ENCODE measurements at places on chromosomes 5 and 9.

GRCh38 chr5:57307516-57307915, 133.7 kb downstream of the GPBP1 start:
- no peak for DNase-seq

DNA sequence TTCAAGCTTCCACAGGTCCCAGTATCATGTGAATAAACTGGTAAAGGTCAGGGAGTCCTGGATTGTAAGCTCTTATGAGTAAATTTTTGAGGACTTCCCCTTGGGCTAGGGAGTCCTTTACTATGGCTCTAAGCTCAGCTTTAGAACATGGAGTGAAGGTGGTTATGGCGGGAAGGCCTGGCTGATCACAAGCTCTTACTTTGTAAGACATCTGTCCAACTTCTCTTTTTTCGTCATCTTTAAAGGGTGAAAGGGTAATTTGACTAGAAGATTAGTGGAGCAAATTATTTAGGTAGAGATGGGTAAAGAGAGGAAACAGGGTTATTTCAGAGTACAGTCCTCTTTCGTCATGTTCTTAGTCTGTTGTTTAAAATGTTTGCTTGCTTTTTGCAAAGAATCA, 155.4 kb downstream of the AOPEP start:
- no peak for DNase-seq

DNA sequence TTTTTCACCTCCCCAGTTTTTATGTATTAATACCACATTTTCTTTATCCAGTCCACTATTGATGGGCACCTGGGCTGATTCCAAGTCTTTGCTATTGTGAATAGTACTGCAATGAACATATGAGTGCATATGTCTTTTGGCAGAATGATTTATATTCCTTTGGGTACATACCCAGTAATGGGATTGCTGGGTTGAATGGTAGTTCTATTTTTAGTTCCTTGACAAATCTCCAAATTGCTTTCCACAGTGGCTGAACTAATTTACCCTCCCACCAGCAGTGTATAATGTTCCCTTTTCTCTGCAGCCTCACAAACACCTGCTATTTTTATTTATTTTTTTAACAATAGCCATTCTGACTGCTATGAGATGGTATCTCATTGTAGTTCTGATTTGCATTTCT, 340.2 kb downstream of the ADAMTS6 start:
- no peak for DNase-seq

GRCh38 chr9:21801683-21802417, 586 bp upstream of the MTAP start:
- DNase-seq = no peak

DNA sequence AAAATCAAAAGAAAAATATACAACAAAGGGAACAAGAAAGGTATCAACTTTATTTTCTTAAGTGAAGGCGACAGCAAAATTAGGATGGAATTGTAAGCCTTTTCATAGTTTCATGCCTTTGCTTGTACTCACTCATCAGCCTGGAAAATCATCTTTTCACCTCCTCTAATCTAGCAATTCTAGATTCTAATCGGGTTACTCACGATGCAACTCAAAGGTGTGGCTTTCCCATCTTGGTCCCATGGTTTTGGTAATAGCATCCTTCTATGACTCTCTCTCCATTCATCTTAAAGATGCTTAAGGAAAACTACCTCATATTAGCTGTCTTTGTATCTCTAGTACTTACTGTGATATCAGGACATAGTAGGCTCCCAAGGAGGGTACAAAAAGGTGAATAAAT, 30.5 kb downstream of the DNAH5 start:
- no peak for DNase-seq

DNA sequence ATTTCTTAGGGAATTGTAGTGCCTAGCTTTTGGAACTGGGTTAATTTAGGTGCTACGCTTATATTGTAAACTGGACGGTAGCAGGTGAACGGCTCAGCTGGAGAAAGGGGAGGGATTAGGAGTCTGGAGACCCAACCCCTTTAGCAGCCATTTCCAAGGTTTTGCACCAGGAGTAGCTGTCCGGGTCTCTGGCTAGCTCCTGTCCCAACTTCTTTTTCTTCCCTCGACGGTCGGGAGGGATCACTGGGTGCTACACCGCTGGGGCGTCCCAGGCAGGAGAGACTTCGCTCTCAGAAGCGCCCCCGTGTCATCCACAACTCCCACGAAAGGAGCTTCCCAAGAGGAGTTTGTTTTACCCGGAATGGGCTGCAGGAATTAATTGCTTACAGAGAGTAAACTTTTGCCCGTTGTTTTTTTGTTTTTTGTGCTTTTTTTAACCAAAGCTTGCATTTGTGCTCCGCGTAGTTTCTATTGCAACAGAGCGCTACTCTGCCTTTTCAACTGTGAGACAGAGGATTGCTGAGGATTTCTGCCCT, 1640.9 kb upstream of the C9orf72 start:
- no peak for DNase-seq

GRCh38 chr5:137741718-137742117, 5.8 kb upstream of the KLHL3 start:
- no peak for DNase-seq

DNA sequence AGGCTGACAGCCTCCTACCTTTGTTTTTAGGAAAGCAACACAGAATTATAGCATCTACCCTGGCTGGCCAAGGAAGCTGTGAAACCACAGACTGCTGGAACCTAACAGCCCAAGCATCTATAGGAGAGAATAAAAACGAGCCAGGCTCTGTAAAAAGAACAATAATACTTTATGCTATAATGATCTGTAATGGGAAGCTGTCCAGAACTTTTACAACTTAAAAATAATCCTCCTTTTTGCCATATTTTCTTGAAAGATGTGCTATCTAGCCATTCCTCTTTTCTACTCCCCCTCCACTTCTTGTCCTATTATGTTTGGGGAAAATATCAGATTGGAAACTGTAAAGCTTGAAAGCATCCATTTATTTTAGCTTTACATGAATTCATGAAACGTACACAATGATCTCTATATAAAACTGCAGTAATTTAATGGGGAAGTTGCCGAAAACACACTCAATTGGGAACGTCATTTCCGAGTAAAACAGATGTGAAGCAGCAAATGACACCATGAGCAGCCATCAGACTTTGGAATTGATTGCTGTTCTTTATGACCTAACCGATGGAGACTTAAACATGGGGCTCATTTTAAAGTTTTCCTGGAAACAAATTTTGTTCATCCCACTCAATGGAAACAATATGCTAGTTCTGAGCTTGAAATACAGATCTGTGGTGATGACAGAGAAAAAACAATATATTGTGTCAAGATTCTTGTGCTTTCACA, 450.3 kb upstream of the CLINT1 start:
- DNase-seq = no peak

DNA sequence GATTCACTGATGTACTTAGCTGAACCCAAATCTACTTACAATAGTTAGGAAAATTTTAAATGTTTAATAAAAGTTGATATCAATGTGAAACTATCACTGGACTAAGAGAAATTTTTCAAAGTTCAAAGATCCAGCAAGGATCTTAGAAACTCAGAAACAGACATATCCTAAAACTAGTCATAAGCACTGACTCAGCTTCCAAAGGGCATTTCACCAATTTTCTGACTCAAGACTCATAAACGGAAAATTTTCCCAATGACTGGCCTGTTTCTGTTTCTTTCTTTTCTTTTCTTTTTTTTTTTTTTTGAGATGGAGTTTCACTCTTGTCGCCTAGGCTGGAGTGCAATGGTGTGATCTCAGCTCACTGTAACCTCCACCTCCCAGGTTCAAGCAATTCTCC, 66.6 kb downstream of the CDC14B start:
- no peak for DNase-seq

DNA sequence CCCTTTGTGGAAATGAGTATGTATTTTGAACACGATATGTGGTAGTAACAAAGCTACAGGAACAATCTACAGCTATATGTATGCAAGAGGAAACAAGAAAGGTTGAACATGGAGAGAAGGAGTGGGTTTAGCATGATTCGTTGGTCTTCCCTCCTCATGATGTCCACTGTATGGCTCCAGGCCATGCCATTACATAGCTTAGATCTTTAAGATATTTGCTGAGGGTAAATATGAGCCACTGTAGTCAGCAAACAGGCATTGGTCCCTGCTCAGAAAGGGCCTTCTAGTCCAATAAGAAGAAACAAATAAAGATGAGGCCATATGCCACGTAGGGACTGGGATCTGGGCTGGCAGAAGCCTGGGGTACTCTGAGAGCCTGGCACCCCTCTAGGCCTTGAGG, 543.2 kb upstream of the SGCD start:
- no peak for DNase-seq

DNA sequence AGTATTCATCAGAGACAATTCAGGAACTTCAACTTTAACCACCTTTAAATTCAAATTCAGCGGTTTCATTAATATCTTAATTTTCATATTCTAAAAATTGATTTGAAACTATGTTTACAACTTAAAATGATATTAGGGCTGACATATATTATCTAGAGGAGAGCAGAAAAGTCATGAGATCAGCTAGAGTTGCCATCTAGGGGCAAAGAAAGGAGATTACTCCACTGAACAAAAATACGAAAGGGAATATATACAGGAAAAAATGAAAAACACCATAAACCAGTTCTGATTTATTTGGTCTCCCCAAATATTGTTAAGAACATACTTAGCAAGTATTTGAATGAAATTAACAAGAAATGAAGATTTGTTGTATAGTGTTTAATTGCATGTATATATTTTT, 946.3 kb downstream of the DTWD2 start:
- DNase-seq = no peak

- DNase-seq = peak; percentile 20
Observed at GRCh38 chr5:53023969-53024368, 34.8 kb downstream of the ITGA2 start.

DNA sequence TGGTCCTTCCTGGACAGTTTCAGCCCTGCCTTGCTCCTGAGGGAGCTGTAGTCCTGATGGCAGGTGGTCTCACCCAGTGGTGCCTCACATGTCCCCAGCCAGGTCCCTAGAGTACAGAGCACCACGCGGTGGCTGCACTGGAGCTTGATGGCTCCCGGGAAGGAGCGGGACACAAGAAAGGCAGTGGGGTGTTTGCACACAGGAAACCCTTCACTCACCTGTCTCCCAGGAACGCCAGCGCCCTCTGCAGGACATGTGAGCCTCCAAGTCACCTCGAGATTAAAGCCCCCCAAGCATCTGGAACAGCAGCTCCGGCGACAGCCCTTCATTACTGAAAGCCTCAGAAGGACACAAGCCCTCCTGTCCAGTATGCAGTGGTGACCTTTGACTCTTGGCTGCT, 19.9 kb upstream of the TMEM250 start:
- DNase-seq = no peak

DNA sequence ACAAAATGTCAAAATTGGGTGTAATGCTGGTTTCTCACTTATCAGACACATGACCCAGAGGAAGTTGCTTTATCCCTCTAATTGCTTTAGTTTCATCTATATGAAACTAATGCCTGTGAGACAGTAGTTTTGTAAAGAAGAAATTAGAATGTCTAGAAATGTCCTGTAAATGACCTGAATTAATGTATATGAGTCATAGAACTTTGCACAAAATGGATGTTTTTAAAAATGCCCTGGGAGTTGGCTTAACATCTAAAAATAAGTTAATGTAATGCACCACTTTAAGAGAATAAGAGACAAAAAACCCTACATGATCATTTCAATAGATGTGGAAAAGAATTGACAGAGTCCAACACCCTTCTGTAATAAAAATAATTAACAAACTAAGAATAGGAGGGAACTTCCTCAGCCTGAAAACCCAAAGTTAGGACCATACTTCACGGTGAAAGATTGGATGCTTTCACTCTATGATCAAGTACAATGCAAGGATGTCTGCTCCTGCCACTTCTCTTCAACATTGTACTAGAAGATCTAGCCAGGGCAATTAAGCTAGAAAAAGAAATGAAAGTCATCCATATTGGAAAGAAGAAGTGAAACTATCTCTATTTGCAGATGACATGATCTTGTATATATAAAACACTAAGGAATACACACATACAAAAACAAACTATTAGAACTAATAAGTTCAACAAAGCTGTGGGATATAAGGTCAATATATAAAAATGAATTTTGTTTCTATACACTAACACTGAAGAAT, 117.9 kb downstream of the MELK start:
- no peak for DNase-seq

DNA sequence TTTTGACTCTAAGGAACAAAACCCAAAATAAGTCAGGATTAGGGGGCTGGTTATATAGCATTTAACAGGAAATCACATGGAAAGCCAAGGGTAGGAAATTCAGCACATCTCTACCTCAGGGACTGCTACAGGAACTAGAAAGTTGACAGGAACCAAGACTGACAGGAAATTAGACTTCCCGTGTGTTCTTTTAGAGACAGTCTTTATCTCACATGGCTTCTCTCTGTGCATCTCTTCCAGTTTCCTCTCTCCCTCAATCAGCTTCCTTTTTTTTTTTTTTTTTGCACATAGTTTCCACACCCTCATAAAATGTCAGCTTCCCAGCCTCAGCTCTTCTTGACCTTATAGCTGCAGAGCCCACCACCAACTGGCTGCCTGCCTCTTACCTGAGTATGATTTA, 4.8 kb downstream of the RECK start:
- no peak for DNase-seq

DNA sequence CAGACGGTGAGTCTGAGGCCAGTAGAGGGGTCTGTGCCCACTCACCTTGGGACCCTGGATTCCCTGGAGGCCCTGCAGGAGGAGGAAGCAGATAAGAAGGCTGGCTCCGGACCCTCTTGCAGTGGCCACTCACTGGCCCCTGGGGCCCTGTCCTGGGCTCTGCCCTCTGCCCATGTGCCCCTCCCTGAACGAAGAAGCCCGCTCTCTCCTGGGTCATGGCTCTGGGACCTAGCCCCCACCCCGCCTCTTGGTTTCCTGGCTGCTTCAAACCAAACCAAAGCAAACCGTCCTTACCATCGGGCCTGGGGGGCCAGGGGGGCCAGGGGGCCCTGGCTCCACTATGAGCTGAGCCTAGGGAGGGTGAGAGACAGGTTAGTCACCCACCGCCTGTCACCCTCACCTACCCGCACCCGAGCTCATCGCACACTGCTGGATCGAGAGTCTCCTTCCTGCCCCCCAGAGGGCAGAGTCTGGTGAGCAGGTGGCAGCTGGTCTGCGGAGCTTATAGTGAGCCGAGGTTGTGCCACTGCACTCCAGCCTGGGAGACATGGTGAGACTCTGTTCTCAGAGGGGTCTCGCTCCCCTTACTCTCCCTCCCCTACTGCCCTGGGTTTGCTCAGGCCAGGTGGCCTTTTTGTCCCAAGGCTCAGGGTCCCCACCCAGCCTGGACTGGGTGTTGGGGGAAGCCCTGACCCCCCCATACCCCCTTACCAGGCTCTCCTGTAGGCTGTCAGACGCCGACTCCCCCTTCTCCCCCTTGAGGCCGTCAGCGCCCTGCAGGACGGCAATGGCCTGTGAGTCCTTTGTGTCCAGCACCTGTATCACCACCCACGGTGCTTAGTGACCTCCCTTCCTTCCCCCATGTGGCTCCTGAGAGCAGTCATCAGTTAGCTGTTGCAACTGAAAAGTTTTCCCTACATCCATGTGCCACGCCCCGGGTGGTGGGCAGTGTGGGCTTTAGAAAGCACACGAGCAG, 15.2 kb upstream of the PHYKPL start:
- DNase-seq = no peak

DNA sequence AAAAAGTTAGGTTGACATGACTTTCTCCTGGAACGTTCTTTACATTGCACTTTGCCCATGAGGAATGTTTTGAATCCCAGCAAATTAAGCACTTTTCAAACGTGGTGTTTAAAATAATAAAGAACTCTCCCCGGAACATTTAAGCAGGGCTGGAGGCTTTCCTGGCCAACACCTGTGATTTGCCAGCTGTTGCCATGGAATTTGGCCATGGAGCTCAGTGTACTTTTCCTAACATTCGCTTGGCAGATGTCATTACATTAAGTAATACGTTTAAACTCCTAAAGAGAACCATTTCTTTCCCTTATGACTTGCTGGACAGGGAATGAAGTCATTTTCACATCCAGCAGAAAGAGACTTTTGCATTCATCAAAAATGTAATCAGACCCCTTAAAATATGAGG, 146.1 kb downstream of the GAS1 start:
- DNase-seq = no peak

All from SIG-M5 (cell line).